Suppressor macrophage treated with lipopolysaccharide for 1 hour (primary cell): ENCODE measurements at places on chromosomes 4 and X.
A peak's percentile ranks its signal among the peaks of the same experiment; 100 is the strongest.

DNA sequence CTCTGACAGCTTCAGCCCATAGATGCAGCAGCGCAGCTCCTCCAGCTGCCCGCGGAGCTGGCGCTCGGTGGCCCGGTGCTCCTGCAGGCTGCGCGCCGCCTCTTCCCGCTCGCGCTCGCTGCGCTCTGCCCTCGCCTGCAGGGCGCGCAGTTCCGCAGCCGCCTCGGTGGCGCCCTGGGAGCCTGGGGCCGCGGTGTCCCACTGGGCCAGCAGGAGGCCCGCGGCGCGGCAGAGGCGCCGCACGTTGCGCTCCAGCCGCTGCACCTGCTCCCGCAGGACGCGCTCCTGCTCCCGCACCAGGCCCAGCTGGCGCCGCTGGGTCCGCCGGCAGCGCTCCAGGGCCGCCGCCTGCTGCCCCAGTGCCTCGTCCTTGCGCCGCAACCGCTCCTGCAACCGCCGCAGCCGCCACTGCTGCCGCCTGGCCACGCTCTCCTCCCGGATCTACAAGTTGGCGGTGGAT is 10.1 kb downstream of the C4orf50 start:
- DNase-seq: peak; percentile 11

DNA sequence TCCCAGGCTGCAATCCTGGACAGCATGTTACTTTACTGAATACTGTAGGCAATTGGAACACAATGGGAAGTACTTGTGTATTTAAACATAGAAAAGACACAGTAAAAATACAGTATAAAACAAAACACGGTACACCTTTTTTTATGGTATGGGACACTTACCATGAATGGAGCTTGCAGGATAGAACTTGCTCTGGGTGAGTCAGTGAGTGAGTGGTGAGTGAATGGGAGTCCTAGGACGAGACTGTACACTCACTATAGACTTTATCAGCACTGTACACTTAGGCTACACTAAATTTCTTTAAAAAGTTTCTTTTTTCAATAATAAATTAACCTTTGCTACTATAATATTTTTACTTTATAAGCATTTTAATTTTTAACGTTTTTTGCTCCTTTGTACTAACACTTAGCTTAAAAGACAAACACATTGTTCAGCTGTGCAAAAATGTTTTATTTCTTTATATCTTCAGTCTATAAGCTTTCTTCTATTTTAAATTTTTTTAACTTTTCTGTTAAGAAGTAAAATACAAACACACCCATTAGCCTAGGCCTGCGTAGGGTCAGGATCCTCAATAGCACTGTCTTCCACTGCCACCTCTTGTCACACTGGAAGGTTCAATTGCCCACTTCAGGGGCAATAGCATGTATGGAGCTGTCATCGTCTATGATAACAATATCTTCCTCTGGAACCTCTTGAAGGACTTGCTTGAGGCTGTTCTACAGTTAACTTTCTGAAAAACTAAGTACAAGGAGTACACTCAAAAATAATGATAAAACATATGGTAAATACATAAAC is 293.5 kb upstream of the FSTL5 start:
- DNase-seq: no peak

- no peak for DNase-seq
Observed at GRCh38 chr4:37480509-37480908, 205.7 kb downstream of the RELL1 start.

DNA sequence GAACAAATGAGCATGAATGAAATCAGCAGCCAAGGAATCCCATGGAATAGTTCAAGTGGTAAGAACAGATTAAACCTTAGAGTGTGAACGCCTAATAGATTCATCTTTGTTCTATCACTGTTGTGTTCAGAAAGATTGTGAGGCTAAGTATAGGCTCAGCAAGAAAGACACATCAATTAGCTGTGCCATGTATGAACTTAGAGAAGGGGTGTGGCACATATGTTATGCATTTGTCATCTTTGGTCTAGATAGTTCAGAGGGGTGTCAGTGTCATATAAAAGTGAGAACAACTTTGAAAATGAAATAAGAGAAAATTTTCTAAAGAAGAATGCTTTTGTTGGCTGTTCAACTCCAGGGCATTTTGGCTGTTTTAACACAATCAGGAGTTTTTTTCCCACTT is 9.4 kb downstream of the DAPP1 start:
- DNase-seq: no peak

GRCh38 chr4:183358215-183358755 is 36.1 kb upstream of the CLDN24 start:
- no peak for DNase-seq
